Activated CD4-positive, alpha-beta T cell treated with anti-CD3 and anti-CD28 coated beads for 48 hours (primary cell): ENCODE measurements at places on chromosomes 16 and 17.

GRCh38 chr17:78279360-78279990, 48.0 kb downstream of the TMEM235 start:
- no peak for DNase-seq

GRCh38 chr16:50153596-50154419, 702 bp downstream of the TENT4B start:
- peak; percentile 52 for DNase-seq

GRCh38 chr17:67294451-67295199, 49.6 kb upstream of the HELZ start:
- no peak for DNase-seq

DNA sequence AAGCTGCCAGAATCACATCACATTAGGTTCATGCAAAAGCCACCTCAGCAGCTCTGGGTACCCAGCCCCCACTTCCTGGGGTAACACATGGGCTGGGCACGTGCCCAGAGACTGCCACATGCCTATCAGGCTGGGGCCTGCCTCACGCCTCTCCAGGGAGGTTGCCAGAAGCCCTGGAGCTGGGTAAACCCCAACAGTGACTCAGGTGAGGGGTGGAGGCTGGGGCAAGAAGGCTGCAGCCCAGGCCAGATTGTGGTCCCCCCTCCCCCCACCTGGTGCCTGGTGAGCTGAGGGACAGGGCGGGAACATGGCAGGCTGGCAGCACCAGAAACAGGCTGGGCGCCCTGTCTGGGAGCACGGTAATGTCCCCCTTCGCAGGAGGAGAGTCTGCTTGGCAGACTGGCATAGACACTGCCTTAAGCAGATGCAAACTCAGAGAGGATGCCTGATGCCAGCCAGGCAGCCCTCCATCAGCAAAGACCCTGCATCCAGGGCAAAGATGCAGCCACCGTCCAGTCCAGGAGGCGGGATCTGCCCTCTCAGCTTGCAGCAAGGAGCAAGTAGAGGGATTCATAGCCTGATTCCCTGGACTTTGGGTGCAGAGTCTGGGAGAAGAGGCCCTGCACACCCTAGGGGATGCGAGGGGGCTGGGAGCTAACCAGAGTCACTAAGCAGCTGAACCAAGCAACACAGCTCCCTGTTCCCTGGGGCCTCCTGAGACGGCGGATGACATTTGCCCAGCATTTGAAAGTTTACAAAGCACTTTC, 28.8 kb downstream of the NGFR start:
- DNase-seq, result peak; percentile 10

- no peak for DNase-seq
Observed at GRCh38 chr17:18005496-18005895, 32.8 kb downstream of the DRC3 start.

DNA sequence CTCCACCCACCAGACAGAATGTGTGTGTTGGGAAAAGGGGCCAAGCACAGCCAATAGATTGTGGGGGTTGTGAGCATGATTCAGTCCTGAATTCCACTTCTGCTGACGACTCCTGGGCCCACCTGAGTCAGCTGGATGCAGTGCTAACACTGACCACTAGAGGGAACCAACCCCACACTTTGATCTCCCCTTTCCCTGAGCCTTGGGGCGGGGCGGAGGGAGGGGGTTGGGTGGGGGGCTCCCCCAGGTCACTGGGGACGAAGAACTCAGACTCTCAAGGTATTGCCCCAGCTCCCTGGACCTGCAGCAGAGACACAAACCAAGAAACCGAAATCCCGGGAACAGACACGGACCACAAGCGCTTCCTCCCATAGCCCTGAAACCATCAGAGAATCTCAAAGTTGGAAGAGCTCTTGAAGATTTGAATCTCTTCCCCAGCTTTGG, 621 bp upstream of the CSHL1 start:
- DNase-seq, result peak; percentile 77

GRCh38 chr17:14596224-14596623, 295.3 kb downstream of the HS3ST3B1 start:
- no peak for DNase-seq

DNA sequence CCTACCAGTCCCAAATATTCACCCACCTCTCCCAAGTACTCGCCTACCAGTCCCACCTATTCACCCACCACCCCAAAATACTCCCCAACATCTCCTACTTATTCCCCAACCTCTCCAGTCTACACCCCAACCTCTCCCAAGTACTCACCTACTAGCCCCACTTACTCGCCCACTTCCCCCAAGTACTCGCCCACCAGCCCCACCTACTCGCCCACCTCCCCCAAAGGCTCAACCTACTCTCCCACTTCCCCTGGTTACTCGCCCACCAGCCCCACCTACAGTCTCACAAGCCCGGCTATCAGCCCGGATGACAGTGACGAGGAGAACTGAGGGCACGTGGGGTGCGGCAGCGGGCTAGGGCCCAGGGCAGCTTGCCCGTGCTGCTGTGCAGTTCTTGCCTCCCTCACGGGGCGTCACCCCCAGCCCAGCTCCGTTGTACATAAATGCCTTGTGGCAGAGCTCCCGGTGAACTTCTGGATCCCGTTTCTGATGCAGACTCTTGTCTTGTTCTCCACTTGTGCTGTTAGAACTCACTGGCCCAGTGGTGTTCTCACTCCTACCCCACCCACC, 29.8 kb downstream of the POLR2A start:
- no peak for DNase-seq

DNA sequence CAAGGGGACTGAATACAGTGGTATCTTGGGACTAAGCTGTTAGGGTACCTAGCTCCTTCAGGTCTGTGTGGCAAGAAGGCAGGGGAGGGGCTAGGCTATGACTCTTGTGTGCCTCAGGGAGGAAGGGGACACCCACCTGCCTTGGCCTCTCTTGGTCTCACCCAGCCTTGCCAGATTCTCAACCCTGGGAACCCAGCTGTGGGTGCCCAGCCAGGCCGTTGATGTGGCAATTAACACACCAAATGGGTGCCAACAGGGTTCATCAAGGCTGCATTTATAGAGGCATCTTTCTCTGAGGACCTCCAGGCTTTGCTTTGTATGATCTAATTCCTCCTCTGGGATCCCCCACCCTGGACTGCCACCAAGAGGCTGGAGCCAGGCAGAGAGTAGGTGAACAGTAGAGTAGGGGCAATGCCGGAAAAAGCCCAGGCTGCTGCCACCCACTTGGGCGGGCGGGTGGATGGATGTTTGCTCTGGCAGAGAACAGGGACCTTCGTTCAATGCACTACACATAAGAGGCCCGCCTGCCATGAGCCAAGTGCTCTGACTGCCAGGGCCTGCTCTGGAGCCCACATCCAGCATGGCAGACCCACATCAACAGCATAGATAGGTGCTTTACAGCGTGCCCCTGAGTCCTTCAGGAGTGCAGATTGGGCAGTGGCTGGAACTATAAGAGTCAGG, 3.2 kb upstream of the ASB16 start:
- DNase-seq, result no peak

- no peak for DNase-seq
Observed at GRCh38 chr16:25713785-25714570, 22.2 kb downstream of the HS3ST4 start.

DNA sequence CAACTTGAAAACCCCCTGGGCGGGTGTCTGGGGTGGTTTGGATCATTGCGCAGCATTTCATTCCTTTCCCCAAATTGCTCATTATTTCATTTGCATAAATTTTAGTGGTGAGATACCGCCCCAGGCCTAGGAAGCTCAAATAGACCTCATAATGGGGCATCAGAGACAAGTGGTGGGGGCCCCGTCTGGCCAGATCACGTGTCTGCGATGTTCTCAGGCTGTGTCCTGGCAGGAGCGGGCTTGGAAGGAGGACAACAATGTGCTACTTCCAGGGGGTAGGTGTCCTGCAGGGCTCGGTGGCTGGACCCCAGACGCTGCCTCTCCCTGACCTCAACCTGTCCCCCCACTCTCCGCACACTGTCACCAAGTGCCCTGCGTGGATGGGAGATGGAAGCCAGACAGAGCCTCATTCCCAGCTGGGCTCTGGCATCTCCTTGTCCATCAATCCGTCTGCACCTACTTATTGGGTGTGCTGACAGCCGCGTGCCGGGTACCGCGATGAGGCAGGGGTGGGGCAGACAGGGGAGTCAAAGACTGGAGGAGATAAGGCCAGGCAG, 116.9 kb downstream of the NTN1 start:
- DNase-seq, result peak; percentile 16

- DNase-seq, result no peak
Observed at GRCh38 chr16:13421726-13422125, 498.2 kb upstream of the ERCC4 start.

- no peak for DNase-seq
Observed at GRCh38 chr17:57948555-57949420, 6.4 kb downstream of the CUEDC1 start.

DNA sequence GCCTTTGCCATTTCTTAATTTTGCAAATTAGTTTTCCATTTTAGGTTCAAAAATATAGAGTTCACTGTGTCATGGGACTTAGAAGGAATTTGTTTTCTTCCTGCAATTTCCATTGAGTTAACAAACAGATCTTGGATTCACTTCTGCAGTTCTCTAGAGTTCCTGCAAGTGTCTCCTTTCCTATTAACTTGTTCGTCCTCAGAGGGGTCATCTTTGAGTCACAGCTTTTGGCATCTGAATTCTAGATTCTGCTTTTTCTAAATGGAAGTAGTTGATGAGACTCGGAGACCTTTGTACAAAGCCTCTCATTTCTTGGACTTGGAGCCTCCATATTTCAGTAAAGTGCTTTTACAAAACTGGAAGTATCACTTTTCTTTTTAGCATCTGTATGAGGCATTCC, 323.3 kb downstream of the BCAS3 start:
- DNase-seq, result no peak

- no peak for DNase-seq
Observed at GRCh38 chr16:21260870-21261791, 17.0 kb downstream of the CRYM start.

GRCh38 chr16:56851671-56852400, 13.2 kb upstream of the SLC12A3 start:
- DNase-seq, result no peak

DNA sequence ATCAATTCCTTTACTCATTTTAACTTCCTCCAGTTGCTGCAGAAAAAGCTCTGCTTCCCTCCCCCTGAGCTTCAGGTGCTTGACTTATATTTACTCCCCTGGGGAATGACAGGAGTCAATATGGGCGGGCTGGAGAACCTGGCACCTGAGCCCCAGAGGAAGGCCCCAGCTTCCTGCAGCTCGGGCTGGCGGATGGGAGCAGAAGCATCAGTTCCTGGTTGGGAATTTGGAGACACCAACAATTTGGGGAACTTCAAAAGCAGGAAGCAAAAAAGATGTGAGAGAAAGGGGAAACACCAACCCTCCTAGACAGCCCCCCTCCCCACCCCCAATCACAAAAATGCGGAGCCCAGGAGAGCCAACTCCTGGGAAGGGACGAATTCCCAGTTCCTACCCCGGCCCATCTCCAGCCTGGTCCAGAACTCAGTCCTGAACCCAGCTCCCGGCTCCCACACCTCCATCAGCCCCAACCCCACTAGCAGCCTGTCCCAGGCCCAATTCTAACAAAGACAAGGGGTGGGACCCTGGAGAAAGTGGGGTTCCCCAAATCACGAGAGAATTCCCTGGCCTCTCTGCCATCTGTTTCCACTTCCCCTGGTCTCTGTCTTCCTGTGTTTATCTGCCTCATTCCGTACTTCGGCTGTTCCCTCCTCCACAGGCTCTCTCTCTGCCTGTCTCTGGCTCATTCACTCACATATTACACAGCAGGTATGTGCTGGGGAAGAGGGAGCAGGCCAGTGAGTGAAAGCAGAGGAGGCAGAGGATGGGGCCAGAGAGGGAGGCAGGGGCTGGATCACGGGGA, 16.2 kb upstream of the ASGR2 start:
- no peak for DNase-seq

DNA sequence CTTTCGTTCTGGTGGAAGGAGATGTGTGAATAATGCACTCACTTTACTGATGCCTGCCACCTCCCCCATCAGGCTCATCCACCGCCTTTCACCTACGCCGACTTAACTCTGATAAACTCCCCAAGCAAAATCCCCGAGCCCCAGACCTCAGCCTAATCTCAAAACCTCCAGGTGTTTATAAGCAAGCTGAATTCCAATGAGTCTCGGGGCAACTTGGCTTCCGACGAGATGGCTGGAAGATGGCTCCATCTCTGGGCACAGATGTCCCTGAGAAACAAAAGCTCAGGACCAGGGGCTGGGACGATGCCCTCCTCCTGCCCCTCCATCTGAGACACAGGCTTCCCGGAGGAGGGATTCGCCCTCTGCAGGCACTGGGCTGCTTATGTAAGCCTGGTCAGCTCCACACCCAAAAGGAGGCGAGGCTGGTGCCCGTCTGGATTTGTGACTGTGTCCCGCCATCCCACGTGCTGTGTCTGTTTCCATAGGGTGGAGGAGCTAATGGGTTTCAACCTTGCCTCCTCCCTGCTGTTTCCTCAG, 386.4 kb upstream of the TNRC6C start:
- no peak for DNase-seq

DNA sequence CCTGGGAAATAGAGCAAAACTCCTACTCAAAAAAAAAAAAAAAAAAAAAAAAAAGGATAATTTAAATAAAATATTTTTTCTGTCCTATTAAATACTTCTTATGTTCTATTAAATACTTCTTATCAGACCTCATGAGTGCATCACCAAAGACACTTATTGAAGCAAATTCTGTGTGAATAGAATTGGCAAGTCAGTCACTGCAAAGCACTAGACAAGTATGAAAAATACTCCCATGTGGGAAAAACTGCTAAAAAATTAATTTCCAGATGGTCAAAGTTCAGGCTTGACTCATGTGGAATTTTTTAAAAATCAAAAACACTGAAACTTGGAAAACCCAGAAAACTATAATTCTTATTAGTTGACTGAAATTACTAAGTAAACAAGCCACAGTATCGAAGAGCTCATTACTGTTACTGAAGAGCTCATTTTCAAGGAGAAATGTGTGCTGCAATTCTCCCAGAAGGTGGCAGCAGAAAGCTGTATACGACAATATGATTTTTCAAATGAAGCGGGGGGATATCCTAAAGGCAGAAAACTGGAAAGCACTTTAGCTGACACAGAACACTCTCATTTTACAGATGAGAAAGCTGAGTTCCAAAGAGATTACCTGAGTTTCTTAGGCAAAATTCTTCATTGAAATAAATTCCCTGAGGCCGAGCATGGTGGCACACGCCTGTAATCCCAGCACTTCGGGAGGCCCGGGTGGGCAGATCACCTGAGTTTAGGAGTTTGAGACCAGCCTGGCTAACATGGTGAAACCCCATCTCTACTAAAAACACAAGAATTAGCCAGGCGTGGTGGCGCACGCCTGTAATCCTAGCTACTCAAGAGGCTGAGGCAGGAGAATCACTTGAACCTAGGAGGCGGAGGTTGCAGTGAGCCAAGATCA, 15.9 kb upstream of the FBXO47 start:
- peak; percentile 49 for DNase-seq

- DNase-seq, result no peak
Observed at GRCh38 chr16:49356728-49357488, 16.7 kb upstream of the C16orf78 start.

GRCh38 chr17:12104831-12105230, 84.2 kb downstream of the MAP2K4 start:
- DNase-seq, result no peak

DNA sequence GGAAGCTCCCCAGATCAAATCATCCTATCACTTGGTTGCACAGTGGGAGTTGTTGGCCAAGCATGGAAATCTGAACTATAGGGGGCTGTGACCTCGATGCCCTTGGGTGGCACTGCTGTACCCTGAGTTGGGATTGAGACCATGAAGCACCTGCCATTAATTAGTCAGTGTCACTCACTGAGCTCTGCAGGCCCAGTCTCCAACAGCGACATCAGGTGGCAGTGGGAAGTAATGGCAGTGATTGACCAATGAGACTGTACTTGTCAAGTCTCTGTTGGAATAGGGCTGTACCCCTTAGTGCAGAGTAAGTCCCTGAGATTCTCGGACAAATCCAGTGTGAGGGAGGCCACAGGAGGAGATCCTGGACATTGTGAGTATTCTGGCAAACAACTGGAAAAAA, 118.0 kb upstream of the RPL38 start:
- DNase-seq, result peak; percentile 13

- DNase-seq, result peak; percentile 12
Observed at GRCh38 chr16:20901436-20902112, 1.0 kb downstream of the LYRM1 start.
